Activated naive CD8-positive, alpha-beta T cell treated with anti-CD3 and anti-CD28 coated beads, Interleukin-2, amount 10 ng/mL, durations not matched to agents 7 days and 5 days (primary cell): ENCODE measurements at places on chromosomes 11 and 22. TPM values are rescaled to one million over a fixed set of nuclear protein-coding genes. Genes with fewer than 3 reads are reported as not detected.

DNA sequence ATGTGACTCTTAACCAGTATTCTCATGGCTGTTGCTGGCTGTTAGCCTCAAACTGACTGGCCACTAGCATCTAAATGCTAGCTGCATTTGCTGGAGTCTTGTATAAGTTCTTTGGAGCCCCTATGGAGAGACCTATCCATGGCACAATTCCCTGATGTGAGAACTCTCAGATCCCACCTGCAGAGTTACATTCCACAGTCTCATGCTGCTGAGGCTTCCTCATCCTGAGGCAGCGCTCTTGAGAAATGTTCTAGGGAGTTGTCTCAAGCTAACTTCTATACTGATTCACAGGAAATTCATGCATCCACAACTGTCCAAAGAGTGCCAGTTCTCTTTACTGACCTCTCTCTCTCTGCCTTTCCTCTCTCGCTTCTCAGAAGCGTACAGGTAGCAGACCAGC lies 218.0 kb upstream of the PITPNB start:
- peaks cover 3% of the 10 kb centered on the region for H3K27me3 ChIP-seq
- H3K27ac ChIP-seq, result no peak overlapping the region
- no peak for DNase-seq
- no peak overlapping the region for H3K4me3 ChIP-seq
- H3K36me3 ChIP-seq, result no peaks in the 10 kb centered on the region

DNA sequence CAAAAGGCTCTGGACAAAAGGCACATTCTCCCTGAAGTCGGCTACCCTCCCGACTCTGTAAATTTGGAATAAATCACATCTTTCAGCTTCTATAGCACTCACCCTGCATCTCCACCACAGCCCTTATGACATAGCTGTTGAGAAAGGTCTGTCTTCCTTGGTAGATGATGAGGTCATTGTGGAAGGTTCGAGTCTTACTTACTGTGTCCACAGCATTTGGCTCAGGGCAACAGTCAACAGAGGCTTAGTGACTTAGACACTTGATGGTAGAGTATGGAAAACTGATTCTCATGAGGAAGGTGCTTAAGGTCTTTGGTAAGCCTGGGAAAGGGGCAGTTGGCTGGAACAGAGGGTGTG lies 45.6 kb downstream of the PTPRJ start:
- H3K4me3 ChIP-seq, result no peak overlapping the region
- peaks cover 16% of the 10 kb centered on the region for H3K36me3 ChIP-seq
- H3K27me3 ChIP-seq, result no peaks in the 10 kb centered on the region

- peaks cover 6% of the 10 kb centered on the region for H3K27me3 ChIP-seq
- no peak overlapping the region for H3K4me3 ChIP-seq
- DNase-seq, result no peak
- H3K4me1 ChIP-seq, result no peaks in the 10 kb centered on the region
- H3K36me3 ChIP-seq, result no peaks in the 10 kb centered on the region
Observed at GRCh38 chr11:46259971-46260560, 17.4 kb upstream of the CREB3L1 start.

DNA sequence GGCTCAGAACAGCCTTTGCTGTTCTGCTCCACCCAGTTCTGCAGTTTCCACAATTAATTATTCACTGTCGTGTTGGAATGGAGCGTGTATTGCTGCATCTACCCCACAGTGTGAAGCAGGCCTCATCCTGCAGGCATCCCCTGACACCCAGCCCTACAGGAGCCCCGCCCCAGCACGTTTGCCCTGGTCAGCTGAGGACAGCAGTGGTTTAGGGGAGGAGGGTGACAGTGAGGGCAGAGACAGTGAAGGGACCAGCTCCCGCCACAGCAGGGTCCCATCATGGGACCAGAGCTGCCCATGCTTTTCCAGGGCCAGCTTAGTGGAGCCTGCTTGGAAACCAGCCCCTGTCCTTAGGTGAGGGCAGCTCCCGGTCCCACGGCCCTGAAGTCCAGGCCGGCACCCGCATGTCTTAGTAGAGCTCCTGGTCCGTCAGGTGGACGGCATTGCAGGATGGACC lies 273.0 kb downstream of the TBC1D22A start:
- no peak for DNase-seq
- H3K4me1 ChIP-seq, result peaks cover 2% of the 10 kb centered on the region
- no peak overlapping the region for H3K27ac ChIP-seq
- H3K27me3 ChIP-seq, result no peaks in the 10 kb centered on the region

The TPH1 gene
- 0.40 TPM for total RNA-seq

- H3K27me3 ChIP-seq, result no peaks in the 10 kb centered on the region
- no peak overlapping the region for H3K27ac ChIP-seq
- no peak overlapping the region for H3K4me3 ChIP-seq
- DNase-seq, result no peak
Observed at GRCh38 chr11:103871923-103872551, 164.4 kb upstream of the DDI1 start.

DNA sequence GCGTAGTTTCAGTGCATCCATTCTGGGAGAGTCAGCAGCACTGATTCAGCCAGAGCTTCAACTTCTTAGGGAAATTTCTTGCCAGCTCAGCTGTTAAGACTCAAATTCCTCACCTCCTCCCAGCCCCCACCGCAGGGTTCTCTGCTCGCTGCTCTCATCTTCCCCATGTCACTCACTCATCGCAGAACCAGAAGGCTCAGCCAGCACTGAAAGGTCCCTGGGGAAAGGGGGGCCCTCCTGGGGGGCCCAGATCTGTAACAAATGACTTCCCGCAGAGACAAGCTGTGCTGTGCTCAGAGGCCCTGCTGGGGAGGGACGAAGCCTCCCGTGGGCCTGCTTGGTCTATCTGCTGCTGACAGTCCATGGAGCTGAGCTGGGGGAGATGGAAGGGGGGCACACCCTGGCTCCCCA lies 220.6 kb downstream of the NTM start:
- DNase-seq, result no peak
- no peaks in the 10 kb centered on the region for H3K27me3 ChIP-seq
- no peaks in the 10 kb centered on the region for H3K4me1 ChIP-seq
- H3K4me3 ChIP-seq, result no peak overlapping the region
- H3K27ac ChIP-seq, result no peak overlapping the region

GRCh38 chr22:50314455-50315288 lies 7.2 kb upstream of the PLXNB2 start:
- DNase-seq, result peak; percentile 83
- no peaks in the 10 kb centered on the region for H3K27me3 ChIP-seq
- H3K36me3 ChIP-seq, result no peaks in the 10 kb centered on the region
- H3K4me3 ChIP-seq, result peak overlapping the region; percentile 88
- peak overlapping the region; percentile 92 for H3K27ac ChIP-seq
- H3K4me1 ChIP-seq, result peaks cover 11% of the 10 kb centered on the region

GRCh38 chr22:36613958-36614357 lies 85.0 kb upstream of the EIF3D start:
- no peak for DNase-seq
- no peaks in the 10 kb centered on the region for H3K4me1 ChIP-seq

DNA sequence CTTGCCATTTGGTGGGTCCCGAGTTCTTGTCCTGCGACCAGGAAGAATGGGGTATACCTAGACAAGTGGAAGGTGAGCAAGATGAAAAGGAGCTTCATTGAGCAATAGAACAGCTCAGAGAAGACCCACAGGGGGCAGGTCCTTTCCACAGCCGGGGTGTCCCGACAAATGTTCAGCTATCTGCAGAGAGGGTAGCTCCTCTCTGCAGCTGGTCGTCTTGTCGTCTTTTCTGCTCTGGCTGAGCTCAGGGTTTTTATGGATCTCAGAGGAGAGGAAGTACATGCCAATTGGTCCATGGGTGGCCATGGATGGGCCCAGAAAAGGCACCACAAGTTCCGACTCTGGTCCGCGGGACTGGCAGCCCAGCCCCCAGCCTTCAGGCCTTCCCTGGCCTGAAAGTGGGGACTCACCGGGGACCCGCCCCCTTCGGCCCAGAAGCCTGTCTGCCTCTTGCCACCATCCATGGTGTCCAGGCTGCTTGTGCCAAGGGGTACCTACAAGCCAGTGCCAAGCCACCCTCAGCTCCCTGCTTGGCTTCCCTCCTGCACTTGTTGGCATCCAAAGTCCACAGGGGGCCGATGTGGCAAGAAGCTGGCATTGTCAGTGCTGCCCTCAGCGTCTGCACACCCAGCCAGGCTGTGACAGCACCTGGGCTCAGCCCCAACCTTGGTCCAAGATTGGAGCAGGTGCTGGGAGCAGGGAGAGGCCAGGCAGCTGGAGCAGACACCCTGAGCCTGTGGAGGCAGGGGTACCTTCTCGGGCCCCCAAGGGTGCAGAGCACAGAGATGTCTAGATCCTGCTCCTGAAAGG lies 438.9 kb downstream of the TBC1D22A start:
- no peaks in the 10 kb centered on the region for H3K36me3 ChIP-seq
- H3K27ac ChIP-seq, result no peak overlapping the region
- H3K4me1 ChIP-seq, result no peaks in the 10 kb centered on the region
- no peak overlapping the region for H3K4me3 ChIP-seq
- no peaks in the 10 kb centered on the region for H3K27me3 ChIP-seq
- no peak for DNase-seq

The SGSM1 gene
- 1.1 TPM for total RNA-seq

DNA sequence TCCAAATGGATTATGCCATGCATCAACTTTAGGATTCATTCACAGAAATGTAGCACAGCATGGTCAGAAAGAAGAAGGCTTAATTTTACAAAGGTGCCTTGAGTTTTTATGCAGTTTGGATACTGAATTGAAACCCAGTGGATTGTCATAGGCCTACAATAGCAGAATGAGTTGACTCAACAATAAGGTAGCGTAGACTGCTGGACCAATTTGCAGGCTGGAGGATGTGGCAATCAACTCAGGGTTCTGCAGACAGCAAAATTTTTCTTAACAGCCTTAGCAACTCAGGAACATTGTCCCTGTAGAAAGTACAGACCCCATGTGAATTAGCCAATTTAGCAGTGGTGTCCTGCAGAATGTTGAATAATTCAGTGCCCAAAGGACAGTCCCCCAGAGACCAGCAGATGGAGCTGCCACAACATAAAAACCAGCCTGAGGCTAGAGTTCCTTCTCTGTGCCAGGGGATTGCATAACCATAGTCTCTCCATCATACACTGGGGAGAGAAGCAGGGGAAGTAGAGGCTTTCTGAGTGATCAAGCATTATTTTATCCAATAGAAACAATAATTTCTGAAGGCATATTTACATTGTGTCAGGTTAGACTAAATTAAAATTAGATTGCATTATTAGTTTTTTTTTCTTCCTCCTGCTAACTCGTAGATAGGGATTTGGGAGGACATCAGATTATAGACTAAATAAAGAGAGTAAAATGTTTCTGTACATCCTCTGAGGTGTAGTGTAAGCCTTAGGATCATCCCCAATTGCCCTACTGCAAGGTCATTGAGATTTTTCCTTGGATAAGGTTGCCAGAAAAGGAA lies 20.3 kb upstream of the MRPL17 start:
- no peaks in the 10 kb centered on the region for H3K27me3 ChIP-seq
- H3K36me3 ChIP-seq, result peaks cover 4% of the 10 kb centered on the region
- DNase-seq, result no peak
- no peak overlapping the region for H3K27ac ChIP-seq

The NCF4 gene
- total RNA-seq, result 31.0 TPM

DNA sequence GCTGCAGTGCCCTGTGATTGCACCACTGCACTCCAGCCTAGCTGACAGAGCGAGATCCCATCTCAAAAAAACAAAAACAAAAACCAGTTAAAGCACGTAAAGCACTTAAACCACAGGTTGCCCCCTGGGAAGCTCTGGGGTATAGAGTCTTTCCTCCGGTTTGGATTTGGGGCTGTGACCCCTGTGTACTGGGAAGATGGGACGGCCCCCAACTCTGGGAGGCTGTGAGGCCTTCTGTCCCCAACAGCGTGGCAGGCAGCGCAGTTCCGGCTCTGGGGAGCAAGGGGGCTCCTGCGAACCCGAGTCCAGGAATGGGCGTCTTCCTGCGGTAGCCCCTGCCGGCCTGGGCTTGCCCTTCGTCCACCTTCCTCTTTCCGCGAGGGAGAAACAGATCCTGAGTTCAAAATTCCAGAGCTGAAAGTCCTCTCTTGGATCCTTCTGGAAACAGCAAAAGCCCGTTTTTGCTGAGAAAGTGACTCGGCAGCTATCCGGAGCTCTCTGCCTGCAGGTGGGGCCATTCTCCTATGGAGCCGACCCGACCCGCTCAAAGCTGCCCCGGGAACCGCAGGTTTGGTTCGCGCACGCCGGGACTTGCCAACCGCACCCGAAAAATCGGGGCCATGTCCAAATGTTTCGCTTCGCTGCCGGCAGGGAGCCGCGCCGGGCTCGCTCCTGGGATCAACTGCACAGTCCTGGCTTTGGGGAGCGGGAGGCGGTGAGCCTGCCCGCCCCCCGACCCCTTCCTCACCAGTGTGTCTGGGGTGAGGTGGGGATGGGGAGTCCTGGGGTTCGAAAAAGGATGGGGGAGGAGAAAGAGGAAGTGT lies 36.3 kb upstream of the POLA2 start:
- H3K36me3 ChIP-seq, result no peaks in the 10 kb centered on the region
- DNase-seq, result peak; percentile 65
- H3K27me3 ChIP-seq, result peaks cover 16% of the 10 kb centered on the region
- peaks cover 17% of the 10 kb centered on the region for H3K4me1 ChIP-seq
- H3K4me3 ChIP-seq, result peak overlapping the region; percentile 81

The OR10D3 gene
- not detected for total RNA-seq

The MRGPRX3 gene
- not detected for total RNA-seq

GRCh38 chr11:21428796-21429195 lies 759.4 kb downstream of the NELL1 start:
- no peaks in the 10 kb centered on the region for H3K36me3 ChIP-seq
- no peak overlapping the region for H3K27ac ChIP-seq
- H3K4me1 ChIP-seq, result no peaks in the 10 kb centered on the region
- H3K27me3 ChIP-seq, result no peaks in the 10 kb centered on the region

- H3K4me3 ChIP-seq, result no peak overlapping the region
- H3K36me3 ChIP-seq, result no peaks in the 10 kb centered on the region
- H3K27me3 ChIP-seq, result no peaks in the 10 kb centered on the region
- no peaks in the 10 kb centered on the region for H3K4me1 ChIP-seq
Observed at GRCh38 chr11:64044730-64045393, 9.1 kb downstream of the FLRT1 start.

The MYRF gene
- total RNA-seq, result 3.4 TPM

DNA sequence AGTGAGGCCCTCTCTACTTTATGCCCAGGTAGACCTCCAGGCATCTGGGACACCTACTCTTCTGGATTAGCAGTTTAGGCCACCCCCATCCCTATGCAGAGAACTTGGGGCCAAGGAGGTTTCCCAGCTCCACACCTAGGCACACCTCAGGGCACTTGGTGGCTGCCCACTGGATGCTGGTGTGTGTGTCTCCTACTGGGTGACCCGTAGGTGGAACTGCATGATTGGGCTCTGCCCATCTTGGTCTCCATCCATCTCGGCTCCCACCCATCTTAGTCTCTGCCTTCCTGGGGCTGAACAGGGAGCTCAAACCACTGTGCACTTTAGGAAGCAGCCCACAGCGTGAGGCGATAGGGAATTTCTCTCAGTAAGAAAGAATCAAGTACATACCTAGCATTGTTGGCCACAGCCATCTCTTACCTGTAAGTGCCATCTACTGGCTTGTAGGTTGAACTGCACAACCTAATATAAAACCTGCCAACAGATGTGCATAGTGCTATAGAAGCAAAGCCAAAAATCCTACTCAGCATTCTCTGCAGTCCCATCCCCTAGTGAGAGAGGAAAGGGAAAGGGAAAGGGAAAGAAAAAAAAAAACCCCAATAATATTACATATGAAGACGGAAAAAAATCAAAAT lies 61.6 kb upstream of the PTPN5 start:
- H3K36me3 ChIP-seq, result no peaks in the 10 kb centered on the region
- peaks cover 27% of the 10 kb centered on the region for H3K27me3 ChIP-seq
- DNase-seq, result no peak
- H3K4me1 ChIP-seq, result no peaks in the 10 kb centered on the region
